ENCODE measurements at places on chromosomes 16 and 17.

- no peak for DNase-seq
Measured at GRCh38 chr16:49494474-49494873, 120.9 kb downstream of the C16orf78 start.

- DNase-seq, result no peak
Measured at GRCh38 chr16:70663524-70664324, 17.4 kb downstream of the IL34 start.

DNA sequence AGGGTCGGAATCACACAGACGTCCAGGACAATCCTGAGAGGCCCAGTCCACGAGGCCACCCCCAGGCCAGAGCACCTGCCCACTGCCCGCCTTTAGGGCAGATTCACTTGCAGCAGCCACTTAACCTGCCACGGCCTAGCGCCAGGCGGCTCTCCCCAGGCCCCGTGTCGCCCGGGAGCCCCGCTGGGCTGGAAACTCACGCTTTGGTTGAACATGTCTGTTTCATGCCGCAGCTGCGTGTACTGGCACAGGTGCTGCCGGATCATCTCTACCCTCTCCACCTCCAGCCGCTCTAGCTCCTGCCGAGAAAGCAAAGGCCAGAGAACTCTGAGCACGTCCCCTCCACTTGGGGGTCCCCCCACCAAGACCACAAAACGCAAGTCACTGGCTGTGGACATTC is 12.7 kb upstream of the RCVRN start:
- no peak for DNase-seq

- no peak for DNase-seq
Measured at GRCh38 chr17:42509409-42509808, 26.6 kb upstream of the NAGLU start.

- no peak for DNase-seq
Measured at GRCh38 chr17:59199398-59199797, 10.4 kb upstream of the SMG8 start.
